Transverse colon (tissue), 4 donors: ENCODE measurements at places on chromosomes 4 and X. TPM values are rescaled to one million over a fixed set of nuclear protein-coding genes. Genes with fewer than 3 reads are reported as not detected.

GRCh38 chr4:118338981-118339765 lies 13.6 kb downstream of the PRSS12 start:
- H3K27me3 ChIP-seq, result no peaks in the 10 kb centered on the region
- DNase-seq, result no peak
- H3K4me3 ChIP-seq, result no peak overlapping the region

DNA sequence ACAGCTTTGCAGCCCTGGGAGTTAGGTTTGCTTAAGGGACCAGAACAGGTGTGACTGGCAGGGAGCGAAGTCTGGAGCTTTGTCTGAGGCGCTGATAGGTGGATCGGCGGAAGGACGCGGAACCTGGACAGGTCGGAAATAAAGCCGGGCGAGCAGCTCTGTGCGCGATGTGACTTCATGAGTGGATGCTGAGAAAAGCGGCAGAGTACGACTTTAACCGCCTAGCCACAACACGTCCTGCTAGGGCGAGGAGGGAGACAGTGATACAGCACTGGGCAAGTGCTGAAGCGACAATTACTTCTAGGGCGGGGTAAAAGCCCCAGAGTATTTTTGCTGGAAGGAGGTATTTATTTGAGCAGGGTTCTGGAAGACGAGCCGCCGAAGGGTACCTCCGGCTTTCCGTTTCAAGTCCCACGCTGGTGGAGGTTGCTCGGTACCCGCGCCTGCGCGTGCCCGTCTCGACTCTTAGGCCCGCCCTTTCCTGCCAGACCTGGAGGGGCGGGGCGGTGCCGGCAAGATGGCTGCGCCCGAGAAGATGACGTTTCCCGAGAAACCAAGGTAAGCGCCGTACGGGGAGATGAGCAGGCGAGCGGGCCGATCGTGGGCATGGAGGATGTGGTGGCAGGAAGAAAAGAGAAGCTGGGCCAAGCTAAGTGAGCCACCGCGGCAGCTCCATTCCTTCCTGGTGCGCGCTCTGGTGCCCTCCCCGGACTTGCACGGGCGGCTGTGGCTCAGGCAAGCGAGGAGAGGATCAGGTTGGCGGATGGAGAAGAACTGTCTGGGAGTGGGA lies at the start of gene ZRSR2:
Gene ZRSR2, plus strand, starts transcription at position 506 of the 790 bp plus-strand sequence. Its CDS starts 12 bp downstream, at position 518.
- DNase-seq, result peak; percentile 92
- H3K27ac ChIP-seq, result peak within 1 kb of the TSS; percentile 92
- H3K27me3 ChIP-seq, result no peaks in the 10 kb centered on the region

Gene IGSF1
- not detected for total RNA-seq

- no peak overlapping the region for H3K27ac ChIP-seq
- peaks cover 91% of the 10 kb centered on the region for H3K27me3 ChIP-seq
- no peaks in the 10 kb centered on the region for H3K4me1 ChIP-seq
Observed at GRCh38 chr4:41744572-41745291, 3.8 kb downstream of the PHOX2B start.

DNA sequence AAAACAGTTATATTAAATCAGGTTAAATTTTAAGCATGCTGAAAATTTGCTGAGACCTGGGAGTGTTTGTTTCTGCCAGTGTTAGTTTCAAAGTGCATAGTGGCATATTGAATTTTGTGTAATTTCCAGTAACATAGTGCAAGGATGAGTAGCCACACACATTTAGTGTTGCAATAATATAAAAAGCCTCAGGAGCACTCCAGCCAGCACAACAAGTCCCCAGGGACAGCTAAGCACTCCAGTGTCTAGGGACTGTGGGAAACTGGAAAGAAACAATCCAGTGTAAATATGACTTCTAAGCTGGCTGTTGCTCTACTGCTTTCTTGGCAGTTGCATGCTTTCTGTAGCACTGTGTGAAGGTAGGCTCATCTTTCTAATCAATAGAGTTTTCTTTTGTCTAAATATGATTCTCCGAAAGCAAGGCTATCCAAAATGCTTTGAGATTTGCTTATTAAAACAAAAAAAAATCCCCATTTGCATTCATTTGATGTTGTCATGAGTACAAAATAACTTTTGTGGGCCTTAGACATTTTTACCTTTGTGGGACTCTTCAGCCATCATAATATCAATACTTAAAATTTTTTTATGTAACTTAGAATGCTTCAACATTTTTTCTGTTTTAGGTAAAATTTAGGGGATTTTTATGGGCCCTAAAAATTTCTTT lies 24.2 kb upstream of the CXCL2 start:
- H3K4me3 ChIP-seq, result no peak overlapping the region
- H3K4me1 ChIP-seq, result no peaks in the 10 kb centered on the region
- H3K36me3 ChIP-seq, result no peaks in the 10 kb centered on the region
- no peaks in the 10 kb centered on the region for H3K27me3 ChIP-seq

GRCh38 chr4:17577665-17578481 lies 875 bp downstream of the LAP3 start:
- H3K27ac ChIP-seq, result peak overlapping the region; percentile 97
- no peaks in the 10 kb centered on the region for H3K27me3 ChIP-seq
- peak; percentile 57 for DNase-seq
- peaks cover 13% of the 10 kb centered on the region for H3K36me3 ChIP-seq
- H3K4me1 ChIP-seq, result peaks cover 25% of the 10 kb centered on the region
- H3K4me3 ChIP-seq, result peak overlapping the region; percentile 82

Gene HSFX1
- 1.6 TPM for total RNA-seq

DNA sequence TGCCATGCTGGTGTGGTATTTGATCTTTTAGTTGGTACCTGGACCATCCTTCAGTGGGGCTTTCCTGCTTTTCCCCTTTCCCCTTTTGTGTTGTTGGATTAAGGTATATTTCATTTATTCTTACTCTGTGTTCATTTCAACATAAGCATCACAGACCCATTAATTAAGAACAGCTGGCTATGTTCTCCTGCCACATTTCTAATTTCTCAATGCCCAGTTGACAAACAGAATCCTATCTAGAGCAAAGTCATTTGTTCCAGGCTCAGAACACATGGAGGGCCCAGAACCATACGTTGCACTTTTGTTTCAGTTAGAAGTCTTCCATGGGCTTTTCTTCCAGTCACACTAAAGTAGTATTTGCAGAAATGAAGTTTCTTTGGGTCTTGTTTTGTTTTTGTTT lies 46.1 kb upstream of the EOLA2 start:
- H3K27ac ChIP-seq, result no peak overlapping the region
- DNase-seq, result no peak
- H3K36me3 ChIP-seq, result no peaks in the 10 kb centered on the region

- no peaks in the 10 kb centered on the region for H3K4me1 ChIP-seq
- H3K36me3 ChIP-seq, result no peaks in the 10 kb centered on the region
Observed at GRCh38 chr4:27239641-27240040, 379.0 kb downstream of the STIM2 start.
